ENCODE measurements at places on chromosomes 11 and 22. TPM values are rescaled to one million over a fixed set of nuclear protein-coding genes. Genes with fewer than 3 reads are reported as not detected.

DNA sequence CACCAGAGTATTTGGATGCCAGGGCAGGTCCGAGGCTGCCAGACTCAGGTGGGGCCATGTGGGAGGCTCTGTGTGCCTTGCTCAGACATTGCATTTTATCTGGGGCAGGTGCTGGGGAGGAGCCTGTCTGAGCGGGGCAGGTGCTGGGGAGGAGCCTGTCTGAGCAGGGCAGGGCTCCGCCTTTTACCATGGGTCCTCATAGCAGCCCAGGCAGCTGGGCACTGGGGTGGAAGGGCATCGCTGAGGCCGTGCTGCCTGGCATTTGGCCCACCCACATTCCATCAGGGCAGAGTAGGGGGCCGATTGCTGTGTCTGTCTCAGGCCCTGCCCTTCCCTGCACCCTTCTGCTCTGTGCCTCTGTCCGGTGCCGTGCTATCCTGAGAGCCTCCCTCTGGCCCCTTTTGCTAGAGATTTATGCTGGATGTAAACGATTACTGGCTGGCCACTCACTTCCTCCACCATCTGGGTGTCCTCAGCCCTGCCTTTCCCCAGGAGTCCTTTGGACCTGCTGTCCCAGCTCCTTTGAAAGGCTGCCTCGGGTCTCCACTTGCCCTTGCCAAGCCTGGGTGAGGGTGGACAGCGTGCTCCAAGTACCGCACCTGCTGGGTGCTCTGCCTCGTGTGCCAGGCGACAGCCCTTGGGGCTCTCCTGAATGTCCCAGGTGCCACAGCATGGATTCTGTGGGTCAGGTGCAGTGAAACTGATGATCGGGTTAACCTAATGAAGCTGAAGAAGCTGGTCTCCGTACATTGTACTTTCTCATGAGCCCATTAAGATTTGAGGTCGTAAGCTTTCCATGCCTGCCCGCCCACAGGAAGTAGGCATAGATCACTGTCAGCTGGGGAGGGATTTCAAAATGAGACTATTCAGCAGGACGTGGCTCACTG is 281.6 kb downstream of the TBC1D22A start:
- no peak for DNase-seq

GRCh38 chr22:22450343-22450839 is 58.2 kb downstream of the ZNF280B start:
- no peak for DNase-seq

The PMM1 gene
- 33.7 TPM for total RNA-seq

The DKK3 gene
- total RNA-seq, result not detected
